ENCODE measurements at places on chromosomes 2 and 18. TPM values are rescaled to one million over a fixed set of nuclear protein-coding genes. Genes with fewer than 3 reads are reported as not detected.

- no peak for DNase-seq
These were observed 385.0 kb upstream of the FAM98A start for GRCh38 chr2:33984131-33984530.

GRCh38 chr2:45841752-45842407 is 190.4 kb downstream of the PRKCE start:
- DNase-seq, result no peak

- no peak for DNase-seq
These were observed 583.1 kb downstream of the XIRP2 start for GRCh38 chr2:167471332-167471731.

DNA sequence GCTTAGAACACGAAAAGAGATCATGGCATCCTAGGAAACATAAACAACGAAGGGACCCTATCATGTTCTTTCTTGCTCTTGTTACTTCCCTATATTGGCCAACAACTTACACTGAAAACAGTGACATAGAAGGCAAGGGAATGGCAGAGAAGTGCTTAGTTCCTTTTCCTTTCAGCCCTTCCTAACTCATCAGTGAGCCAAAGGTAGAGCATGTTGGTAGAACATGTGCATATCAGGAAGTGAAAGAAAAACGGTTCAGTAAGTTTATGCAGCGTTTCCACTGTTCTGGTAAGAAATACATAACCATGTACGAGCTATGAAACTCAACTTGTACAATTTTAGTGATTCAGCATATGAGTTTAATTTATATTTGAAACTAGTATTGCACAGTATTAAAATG is 21.7 kb downstream of the AKAIN1 start:
- DNase-seq, result no peak

DNA sequence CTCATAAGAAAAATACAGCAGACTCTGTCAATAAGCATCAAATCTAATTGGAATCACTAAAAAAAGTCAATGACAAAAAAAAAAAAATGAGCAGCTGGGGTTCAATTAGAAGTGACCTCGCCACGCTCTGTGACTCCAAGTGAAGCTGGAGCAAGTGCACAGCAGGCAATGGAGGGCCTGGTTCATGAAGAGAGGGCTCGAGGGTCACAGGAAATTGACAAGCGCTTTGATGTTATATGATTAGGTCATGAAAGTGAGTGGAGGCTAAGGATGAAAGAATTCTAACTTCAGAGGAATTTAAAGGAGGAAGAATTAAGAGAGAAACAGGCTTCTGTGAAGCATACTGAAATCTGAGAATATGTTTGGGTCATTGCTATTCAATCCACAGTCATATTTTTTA is 85.4 kb upstream of the TMEM18 start:
- no peak for DNase-seq

Gene SERPINB11
- total RNA-seq, result not detected

DNA sequence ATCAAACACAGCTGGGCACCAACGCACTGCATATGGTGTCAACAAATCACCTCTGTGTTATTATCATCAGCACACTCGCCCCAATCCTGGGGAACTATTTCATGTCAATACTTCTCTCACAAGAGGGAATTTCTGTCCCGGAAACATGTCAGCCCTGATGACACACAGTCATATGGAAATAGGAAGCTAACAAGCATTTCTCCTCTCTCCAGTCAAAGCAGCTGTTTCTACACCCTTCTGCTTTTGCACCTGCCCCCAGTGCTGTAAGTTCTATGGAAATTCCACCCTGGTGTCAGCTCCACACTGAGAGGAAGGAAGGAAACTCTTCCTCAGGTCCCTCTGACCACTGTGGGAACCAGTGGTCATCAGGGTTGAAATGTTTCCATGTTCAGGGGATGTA is 447.6 kb upstream of the ID2 start:
- DNase-seq, result no peak

DNA sequence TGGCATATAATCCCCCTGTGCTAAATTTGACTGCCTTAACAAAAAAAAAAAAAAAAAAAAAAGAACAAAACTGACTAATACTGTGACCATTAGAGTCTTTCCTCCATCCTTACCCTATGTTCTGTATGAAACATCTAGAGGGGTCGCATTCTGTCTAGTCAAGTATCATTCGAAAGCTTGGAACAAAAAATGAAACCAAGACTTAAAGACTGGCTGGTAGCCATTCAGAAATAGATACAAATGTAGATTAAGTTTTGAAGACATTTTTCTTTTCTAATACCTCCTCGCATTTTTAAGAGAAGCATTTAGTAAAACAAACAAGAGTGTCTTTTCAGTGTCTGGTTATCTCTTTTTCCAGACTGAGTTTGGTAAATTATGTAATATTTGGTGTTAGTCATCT is 66.7 kb downstream of the SPATS2L start:
- DNase-seq, result no peak

DNA sequence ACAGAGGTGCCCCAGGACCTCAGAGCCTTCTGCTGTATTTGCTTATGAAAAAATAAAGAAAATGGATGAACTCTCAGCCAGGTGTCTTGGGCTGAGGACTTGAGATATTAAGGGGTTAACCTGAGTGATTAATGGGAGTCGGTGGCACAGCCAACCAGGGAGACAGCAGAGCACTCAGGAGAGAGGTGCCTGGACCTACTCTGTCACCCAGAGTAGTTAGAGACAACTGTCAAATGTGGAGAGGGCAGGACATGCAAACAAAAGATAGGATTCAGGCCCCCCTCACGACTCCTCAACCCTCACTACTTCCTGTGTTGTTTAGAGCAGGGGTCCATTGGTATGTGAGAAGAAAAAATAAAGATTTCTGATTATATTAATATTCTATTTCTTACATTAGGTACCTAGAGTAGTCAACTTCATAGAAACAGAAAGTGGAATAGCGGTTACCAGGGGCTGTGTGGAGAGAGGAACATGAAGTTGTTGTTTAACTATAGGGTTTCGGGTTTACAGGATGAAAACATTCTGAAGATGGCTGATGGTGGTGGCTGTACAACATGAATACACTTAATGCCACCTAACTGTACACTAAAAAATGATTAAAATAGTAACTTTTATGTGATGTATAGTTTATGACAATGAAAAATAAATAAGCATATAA is 28.6 kb upstream of the CETN1 start:
- no peak for DNase-seq

Gene IL1RN
- total RNA-seq, result 0.19 TPM

Gene RFTN2
- total RNA-seq, result 1.9 TPM

Gene SOWAHC
- 0.86 TPM for total RNA-seq

GRCh38 chr18:52339891-52340371 is at the start of gene DCC:
Gene DCC (plus strand): TSS chr18:52340197. CDS start chr18:52340788, 591 bp downstream.
- DNase-seq, result no peak

DNA sequence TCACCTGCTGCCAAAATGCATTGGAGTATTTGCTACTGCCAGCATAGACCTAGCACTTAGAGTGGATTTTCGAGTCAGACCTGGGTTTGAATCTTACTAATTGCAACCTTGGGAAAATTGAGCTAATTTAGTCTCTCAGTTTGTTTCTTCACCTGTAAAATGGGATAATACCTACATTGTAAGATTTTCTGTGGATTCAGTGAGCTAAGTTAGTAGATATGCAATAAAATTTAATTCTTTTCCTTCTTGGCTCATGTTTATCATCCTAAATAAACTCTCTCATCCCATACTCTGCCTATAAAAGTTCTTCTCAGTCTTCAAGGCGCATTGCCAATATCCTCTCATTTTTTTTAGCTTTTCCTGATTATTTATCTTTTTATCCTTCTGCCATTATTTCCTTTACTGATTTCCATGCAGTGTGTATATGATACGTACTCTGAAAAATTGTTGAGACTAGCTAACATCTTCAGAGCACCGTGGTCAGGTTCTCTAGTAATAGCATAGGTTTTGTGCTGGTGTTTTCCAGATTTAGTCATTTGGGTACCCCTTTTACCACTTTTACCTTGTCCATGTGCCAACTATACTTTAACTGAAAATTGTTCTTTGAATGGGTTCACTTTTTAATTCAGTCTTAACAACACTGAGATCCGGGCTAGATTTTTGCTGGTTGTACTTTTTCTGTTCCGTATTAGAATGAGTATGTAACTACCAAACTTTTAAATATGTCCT is 7.3 kb downstream of the CEP192 start:
- no peak for DNase-seq

Gene EDAR
- not detected for total RNA-seq

Gene TRMT61B
- total RNA-seq, result 10.8 TPM

GRCh38 chr2:9690252-9690651 is 59.5 kb upstream of the YWHAQ start:
- no peak for DNase-seq

- no peak for DNase-seq
These were observed 407.5 kb upstream of the RGPD4 start for GRCh38 chr2:107419191-107419590.

GRCh38 chr18:7728297-7728696 is 161.2 kb downstream of the PTPRM start:
- no peak for DNase-seq

Gene SNORC
- 0.63 TPM for total RNA-seq

DNA sequence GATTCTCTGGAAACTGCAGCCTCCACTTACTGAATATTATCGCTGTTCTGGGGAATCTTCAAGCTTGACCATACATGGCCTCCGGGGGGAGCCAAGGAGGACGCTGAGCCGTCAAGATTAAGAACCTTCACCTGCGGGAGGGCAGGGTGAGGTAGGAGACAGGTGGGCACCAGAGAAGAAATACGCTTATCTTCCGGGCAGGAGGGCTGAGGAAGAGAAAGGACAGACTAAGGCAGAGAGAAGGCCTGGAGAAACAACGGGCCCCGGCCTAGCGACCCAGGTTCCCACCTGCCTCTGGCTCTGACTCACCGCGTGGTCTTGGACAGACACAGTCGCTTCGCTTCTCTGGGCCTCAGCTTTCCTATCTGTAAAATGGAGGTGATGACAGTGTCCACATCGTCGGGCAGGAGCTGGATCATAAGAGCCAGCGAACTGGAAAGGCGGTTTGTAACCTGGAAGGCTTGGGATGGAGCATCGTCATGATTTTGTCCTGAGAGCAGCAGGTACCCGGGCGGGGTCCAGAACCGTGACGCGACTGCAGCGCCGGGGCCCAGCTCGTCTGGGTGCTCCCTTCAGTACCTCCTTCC is 659 bp downstream of the ZNF142 start:
- no peak for DNase-seq

Gene KYNU
- total RNA-seq, result 0.17 TPM

Gene HOXD13
- not detected for total RNA-seq

- no peak for DNase-seq
These were observed 17.6 kb upstream of the ZAP70 start for GRCh38 chr2:97695744-97696143.

Gene ACMSD
- not detected for total RNA-seq
